Cortex of kidney (tissue), 1 donor: ENCODE measurements at places on chromosomes 7 and 10.

GRCh38 chr7:140176122-140176701 is 571 bp downstream of the KDM7A start:
- DNase-seq = no peak

DNA sequence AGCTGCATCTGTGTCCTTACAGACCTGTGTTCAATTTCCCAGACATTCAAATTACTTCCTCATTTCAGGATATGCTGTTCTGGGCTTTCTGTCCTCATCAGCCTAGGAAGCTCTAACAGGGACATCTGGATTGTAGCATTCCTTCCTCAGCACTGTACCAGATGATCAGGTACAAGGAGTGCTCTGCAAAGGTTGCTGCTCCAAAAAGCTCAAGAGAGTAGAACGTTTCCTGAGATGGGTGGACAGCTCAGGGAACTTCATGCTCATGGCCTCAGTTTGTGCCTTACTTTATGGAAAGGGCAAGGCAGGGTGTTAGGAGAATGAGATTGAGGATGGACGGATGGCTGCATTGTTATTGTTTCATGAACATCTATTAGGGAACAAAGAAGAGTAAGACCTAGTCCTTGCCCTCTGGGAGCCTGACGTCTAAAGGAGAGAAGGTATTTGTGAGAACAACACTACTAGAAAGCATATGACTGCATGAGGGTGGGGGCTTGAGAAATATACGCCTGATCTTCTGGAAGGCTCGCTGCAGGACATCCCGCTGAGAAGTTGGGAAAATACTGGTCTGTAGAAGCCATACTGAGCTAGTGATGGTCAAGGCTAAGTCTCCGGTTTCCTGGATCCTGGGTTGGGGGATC is 10.5 kb upstream of the ZNF212 start:
- no peak for DNase-seq

- no peak for DNase-seq
Observed at GRCh38 chr7:33425395-33425794, 296.0 kb downstream of the BBS9 start.

GRCh38 chr10:15035385-15036301 is 8.1 kb upstream of the OLAH start:
- no peak for DNase-seq

DNA sequence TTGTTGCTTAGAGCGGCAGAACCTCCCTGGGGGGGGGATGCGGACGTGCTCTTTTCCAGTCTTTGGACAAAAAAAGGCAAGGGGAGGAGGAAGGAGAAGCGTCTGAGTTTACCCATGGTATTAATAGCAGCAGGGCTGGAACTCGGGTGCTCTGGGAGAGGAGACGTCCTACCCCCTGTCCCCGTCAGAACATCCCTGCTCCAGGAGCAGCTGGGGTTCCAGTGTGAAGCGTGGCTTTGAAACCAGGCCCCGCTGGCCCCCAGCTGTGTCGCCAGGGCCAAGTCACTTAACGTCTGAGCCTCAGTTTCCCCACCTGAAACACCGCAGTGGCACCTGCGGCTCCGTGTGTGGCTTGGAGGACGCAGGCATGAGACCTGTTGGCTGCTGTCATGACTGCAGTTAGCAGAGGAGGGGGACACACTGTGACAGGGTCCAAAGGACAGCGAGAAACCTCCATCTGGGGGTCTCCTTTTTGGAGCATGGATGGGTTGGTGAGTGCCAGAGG is 1.4 kb downstream of the AMZ1 start:
- no peak for DNase-seq

- DNase-seq = no peak
Observed at GRCh38 chr7:44279286-44279685, 46.1 kb downstream of the CAMK2B start.

GRCh38 chr10:8045726-8046494 is 8.6 kb upstream of the GATA3 start:
- DNase-seq = no peak

DNA sequence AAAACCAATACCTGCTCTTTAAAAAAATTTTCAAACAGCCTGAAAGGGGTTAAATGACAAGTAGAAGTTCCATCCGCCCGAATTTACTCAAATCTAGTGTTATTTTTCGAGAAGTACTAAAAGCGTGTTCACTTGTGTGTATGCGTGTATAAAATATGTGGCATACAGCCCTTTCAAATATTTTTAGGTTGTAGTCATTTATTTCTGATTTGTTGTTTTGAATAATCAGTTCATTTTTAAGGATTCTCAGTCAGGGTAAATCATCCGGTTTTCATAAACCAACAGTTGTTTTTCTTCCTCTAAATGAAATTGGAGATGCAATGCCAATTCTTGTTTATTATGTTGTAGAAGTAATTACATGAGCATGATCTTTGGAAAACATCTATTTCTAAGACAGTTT is 6.9 kb upstream of the SUN1 start:
- no peak for DNase-seq

DNA sequence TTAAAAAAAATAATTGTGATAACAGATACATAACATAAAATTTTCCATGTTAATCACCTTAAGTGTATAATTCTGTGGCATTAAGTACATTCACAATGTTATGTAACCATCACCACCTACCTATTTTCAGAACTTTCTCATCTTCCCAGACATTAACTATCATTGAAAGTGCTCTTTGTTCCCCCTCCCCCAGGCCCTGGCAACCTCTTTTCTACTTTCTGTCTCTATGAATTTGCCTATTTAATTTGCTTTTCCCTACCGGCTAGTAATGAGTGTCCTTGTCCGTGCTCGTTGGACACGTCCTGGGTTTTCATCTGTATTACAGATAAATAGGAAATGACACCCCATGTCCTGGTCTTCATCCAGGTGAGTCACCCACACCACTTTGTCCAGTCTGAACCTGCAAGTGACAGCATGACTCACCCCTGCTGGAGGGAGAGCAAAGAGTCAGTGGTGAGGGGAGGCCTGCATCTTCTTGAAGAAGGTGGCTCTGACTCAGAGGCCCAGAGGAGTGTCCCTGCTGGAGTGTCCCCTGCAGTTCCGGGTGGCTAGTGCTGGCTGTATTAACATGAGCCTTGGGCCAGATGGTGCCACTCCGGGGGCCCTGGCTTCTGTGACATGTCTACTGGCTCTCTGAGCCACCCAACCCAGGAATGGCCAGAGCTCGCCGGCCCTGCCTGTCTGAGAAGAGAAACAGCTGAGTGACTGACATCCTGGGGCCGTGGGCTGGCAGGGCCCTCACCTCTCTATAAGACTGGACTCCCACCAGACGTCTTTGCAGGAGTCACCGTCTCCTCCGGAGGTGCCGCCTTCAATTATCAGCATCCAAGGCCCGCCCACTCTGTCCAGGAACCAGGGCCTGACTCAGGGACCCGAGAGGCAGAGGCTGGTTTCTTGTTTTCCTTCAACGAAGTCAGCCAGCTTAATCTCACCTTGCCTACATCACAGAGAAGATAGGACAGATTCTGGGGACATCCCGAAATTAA is 503.2 kb upstream of the MKI67 start:
- DNase-seq = no peak

- no peak for DNase-seq
Observed at GRCh38 chr7:99531354-99531765, 20.6 kb downstream of the FAM200A start.

GRCh38 chr10:13483073-13483472 is 45.7 kb downstream of the BEND7 start:
- no peak for DNase-seq

DNA sequence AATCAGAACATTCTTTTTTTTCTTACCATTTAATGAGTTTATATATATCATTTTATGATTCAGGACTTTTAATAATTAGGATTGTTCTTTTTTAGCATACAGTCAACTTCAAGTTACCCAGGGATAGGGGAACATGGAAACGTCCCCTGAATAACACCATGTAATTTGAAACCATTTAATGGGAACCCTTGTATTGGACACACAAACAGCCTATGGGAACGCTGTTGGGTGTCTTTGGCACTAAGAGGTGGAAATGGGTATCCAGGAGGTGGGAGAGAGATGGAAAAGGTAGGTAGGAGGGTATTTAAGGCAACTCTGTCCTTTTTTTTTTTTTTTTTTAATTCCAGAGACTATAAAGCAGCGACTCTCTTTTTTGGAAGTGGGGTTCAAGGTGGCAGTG is 2.6 kb downstream of the LUC7L2 start:
- DNase-seq = no peak

DNA sequence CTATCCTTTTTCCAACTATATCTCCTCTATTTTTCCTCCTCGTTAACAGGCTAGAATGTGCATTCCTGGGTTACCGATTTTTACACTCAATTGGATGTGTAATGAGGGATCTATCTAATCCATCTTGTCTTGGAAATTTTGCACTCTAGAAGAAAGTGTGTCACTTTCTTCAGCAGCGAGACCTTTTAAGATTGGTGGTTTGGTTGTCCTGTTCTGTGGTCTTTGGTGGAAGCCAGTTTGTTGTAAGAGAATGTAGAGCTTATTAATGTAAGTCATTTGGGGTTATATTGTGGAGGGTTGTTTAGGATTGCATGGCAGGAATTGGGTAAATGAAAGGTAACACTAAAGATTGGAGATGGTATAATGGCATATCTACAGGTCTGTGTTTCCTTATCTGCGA is 16.7 kb downstream of the CDK1 start:
- DNase-seq = no peak

DNA sequence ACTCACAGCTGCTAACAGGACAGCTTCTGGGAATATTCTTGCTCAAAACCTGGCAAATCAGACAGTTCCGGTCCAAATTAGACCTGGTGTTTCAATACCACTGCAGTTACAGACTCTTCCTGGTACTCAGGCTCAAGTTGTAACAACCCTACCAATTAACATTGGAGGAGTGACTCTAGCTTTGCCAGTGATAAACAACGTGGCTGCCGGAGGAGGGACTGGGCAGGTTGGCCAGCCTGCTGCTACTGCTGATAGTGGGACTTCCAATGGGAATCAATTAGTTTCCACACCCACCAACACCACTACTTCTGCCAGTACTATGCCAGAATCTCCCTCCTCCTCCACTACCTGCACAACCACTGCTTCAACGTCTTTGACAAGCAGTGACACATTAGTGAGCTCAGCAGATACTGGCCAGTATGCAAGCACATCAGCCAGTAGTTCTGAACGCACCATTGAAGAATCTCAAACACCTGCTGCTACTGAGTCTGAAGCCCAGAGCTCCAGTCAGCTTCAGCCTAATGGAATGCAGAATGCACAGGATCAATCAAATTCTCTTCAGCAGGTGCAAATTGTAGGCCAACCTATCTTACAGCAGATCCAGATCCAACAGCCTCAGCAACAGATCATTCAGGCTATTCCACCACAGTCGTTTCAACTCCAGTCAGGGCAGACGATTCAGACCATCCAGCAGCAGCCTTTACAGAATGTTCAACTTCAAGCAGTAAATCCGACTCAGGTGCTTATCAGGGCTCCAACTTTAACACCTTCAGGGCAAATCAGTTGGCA is 2.1 kb downstream of the SP4 start:
- no peak for DNase-seq

DNA sequence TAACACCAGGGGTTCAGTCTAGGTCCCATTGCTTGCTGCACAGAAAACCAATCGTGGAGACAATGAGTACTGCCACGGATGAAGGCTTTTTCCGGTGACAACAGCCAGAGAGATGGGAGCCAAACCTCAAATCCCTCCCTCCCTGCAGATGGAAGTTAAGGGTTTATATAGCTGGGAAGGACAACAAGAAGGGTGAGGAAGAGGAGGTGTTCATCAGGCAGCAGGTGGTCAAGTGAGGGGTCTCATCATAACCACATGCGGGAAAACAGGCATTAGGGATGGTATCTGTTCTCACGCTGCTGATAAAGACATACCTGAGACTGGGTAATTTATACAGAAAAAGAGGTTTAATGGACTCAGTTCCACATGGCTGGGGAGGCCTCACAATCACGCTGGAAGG is 91.3 kb downstream of the MKX start:
- no peak for DNase-seq

DNA sequence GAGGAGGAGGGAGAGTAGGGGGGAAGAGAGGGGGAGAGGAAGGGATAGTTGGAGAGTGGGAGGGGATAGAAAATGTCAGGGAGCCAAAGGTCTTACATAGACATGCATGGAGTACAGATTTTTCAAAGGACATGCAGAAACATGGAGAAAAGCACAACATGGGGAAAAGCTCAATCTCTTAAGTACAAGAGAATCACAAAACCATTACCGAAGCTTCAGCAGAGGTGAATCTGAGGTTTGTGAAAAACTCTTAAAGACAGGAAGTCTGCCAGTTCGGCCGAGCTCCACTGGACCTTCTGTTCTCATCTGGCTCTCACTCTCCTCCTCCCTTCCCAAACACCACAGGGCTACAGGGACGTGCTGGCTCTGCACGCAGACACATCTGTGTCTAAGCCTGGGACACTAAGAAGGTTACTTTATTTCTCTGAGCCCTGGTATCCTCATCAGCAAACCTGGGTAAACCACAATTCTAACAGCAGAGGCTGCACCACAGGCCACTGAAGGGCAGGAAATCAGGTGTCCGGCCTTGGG is 133.9 kb downstream of the COBL start:
- DNase-seq = no peak

GRCh38 chr10:78805176-78805575 is 263.6 kb upstream of the ZMIZ1 start:
- no peak for DNase-seq

DNA sequence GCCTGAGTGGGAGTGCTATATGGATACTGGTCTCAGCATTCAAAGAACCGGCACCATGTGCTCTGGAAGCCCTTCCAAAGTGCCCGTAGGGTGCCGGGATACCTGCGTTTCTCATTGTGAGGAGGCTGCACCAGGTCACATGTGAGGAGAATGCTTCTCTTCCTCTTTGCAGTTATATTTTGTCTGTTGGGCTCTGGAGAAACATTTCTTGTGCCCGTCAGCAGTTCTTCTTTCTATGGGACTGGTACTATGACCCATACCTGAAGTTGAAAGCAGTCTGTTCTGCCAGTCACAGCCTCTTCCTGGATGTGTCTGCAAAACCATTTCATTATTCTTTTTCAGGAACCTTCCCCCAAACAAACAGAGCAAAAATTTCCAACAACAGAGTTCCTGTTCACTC is 465.0 kb downstream of the SUGCT start:
- DNase-seq = no peak

DNA sequence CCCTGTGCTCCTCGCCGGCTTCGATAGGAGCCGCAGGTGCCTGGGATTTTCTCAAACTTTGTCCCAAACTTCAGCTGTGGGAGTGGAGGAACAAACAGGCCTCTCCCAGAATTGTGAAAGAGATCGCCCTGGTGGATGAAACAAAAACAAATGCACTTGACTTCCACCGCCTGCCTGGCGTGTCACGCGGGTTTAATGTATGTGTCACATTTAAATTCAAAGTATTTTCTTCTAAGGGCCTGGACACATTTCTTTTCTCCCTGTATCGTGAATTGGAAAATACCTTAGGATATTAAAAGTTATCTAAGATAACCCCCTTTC is 694 bp upstream of the WASL start:
- no peak for DNase-seq

- no peak for DNase-seq
Observed at GRCh38 chr7:139854803-139855497, 25.9 kb downstream of the TBXAS1 start.
